ENCODE measurements at places on chromosomes 16 and 17.
A peak's percentile ranks its signal among the peaks of the same experiment; 100 is the strongest.

DNA sequence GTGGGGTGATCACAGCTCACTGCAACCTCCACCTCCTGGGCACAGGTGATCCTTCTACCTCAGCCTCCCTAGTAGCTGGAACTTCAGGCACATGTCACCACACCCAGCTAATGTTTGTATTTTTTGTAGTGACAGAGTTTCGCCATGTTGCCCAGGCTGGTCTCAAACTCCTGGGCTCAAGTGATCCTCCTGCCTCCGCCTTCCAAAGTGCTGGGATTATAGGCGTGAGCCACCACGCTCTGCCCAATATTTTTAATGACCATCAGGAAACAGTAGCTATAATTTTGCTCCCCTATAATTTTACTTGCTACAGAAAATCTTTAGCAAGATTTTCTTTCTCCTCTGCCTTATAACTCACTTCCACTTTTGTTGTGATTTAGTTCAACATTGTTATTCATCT, 29.7 kb upstream of the APPBP2 start:
- DNase-seq, result no peak

- DNase-seq, result no peak
Observed at GRCh38 chr17:79023180-79023705, 726 bp upstream of the C1QTNF1 start.

DNA sequence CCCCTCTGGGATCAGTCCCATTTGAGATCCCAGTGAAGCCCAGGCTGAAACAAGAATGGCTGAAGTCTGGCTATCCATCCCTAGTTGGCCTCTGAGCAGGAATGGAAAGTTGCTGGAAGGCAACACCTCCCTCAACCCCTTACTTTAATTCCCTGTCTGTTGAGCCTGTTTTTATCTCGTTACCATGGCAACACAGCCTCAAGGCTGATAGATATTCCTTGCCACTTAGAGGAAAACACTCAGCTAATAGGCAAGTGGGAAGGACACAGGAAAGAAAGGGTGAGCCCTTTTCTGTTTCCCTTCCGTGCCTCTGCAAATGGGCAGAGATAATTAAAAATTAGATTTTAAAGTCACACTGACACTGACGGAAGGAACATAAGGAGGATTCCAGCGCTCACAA, 75.5 kb upstream of the CLEC3A start:
- DNase-seq, result no peak

GRCh38 chr17:8994319-8994718, 27.0 kb upstream of the NTN1 start:
- peak; percentile 24 for DNase-seq

Data from stimulated activated CD8-positive, alpha-beta memory T cell treated with anti-CD3 and anti-CD28 coated beads, Interleukin-15, amount 100 ng/mL, for 4 hours (primary cell).